Stimulated activated CD8-positive, alpha-beta memory T cell treated with anti-CD3 and anti-CD28 coated beads, Interleukin-2, amount 100 ng/mL, for 1 hour (primary cell): ENCODE measurements at places on chromosomes 3 and 15.

DNA sequence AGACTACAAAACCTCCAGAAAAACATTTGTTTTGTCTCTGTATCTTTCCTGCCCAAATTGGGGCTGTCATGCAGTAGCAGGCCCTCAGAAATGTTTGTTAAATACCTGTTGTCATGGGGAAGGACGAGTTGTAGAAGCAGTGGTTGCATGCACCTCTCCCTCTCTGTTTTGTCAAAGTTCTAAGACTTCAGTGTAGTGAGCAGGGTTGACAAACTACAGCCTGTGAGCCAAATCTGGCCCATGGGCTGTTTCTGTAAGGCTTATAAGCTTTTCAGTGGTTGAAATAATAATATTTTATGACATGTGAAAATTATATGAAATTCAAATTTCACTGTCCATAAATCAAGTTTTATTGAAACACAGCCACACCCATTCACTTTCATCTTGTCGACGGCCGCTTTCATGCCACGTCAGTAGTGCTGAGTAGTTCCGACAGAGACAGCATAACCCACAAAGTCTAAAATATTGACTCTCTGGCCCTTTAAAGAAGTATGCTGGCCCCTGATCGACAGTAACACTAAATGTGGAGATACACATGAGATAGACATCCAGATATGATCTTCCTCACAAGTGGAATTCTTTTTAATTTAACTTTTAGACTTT is 102.9 kb downstream of the PDZRN3 start:
- DNase-seq, result no peak

- no peak for DNase-seq
Observed at GRCh38 chr15:88476635-88477060, 9.1 kb downstream of the MRPS11 start.

- DNase-seq, result peak; percentile 21
Observed at GRCh38 chr15:63860155-63860554, 26.4 kb upstream of the HERC1 start.

- no peak for DNase-seq
Observed at GRCh38 chr3:64104691-64105111, 81.4 kb upstream of the PSMD6 start.

GRCh38 chr3:36172699-36173098 is 207.6 kb upstream of the STAC start:
- no peak for DNase-seq

- peak; percentile 8 for DNase-seq
Observed at GRCh38 chr15:93047621-93048425, 41.2 kb downstream of the RGMA start.

- DNase-seq, result no peak
Observed at GRCh38 chr3:196444500-196444894, 12.3 kb upstream of the UBXN7 start.

GRCh38 chr15:98904544-98904943 is 103.0 kb downstream of the PGPEP1L start:
- no peak for DNase-seq

DNA sequence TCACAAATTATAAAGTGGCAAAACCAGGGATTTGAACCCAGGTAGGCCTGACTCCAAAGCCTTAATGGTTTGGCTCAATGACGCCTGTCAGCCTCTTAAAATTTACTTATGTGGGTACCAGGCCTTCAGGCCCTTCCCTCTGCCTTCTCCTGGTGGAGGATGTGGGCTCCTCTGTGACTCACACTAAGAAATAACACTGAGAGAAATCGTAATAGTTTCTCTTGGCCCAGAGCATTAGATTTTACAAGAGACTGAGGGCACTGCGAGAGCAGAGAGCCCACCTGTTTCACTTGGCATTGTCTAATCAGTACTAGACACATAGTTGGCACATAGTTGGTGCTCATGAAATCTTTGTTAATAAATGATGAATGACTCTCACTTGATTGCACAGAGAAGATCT is 505.2 kb downstream of the SHQ1 start:
- DNase-seq, result no peak

DNA sequence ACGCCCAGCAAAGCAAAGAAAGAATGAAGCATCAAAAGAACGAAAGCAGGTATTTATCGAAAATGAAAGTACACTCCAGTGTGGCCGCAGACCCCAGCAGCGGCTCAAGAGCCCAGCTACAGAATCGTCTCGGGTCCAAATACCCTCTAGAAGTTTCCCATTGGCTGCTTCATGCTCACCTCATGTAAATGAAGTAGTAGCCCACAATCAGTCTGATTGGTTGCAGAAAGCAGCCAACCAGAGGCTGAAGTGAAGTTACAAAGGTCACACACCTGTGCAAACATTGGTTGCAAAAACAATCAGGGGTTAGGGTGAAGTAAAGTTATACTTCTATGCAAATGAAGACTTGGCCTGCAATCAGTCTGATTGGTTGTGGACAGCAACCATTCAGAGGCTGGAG is 32.0 kb downstream of the SV2B start:
- DNase-seq, result no peak

DNA sequence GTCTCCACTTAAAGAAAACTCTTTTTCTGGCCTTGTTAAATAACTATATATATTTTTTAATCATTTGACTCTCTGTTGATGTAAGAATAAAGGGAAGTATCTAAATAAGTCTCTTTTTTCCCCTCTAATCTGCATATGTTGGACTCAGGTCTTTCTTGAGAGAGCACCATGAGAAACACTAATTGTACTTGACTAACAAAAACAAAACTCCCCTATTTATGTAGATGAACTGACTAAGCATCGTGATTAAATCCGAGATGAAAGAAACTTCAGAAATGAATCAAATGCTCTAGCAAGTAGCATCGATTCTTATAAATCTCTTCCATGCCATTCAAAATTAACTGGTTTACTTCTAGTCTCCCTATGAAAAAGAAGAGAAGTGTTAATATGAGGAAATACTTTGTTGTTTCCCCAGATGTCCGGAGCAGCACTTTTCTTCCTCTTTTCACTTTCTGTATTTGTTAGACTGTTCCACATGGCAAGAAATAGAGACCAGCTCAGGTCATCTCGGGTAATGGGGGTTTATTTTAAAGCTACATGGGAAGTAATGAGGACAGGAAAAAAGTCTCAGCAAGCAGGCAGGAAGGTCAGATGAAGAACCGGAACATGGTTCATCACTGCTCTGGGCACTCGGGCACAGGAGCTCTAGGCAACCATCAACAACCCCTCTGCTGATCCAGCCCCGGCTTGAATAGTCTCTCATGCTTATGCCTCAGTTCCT is 288.3 kb downstream of the CNTN6 start:
- DNase-seq, result no peak

GRCh38 chr3:100155128-100155527 is 40.8 kb upstream of the FILIP1L start:
- no peak for DNase-seq

- DNase-seq, result no peak
Observed at GRCh38 chr15:80744826-80745225, 34.3 kb upstream of the CEMIP start.

- no peak for DNase-seq
Observed at GRCh38 chr15:89483079-89483478, 13.3 kb downstream of the RHCG start.

- DNase-seq, result no peak
Observed at GRCh38 chr15:86876387-86876944, 796.8 kb downstream of the AGBL1 start.

- no peak for DNase-seq
Observed at GRCh38 chr3:31102196-31102879, 207.9 kb upstream of the GADL1 start.

DNA sequence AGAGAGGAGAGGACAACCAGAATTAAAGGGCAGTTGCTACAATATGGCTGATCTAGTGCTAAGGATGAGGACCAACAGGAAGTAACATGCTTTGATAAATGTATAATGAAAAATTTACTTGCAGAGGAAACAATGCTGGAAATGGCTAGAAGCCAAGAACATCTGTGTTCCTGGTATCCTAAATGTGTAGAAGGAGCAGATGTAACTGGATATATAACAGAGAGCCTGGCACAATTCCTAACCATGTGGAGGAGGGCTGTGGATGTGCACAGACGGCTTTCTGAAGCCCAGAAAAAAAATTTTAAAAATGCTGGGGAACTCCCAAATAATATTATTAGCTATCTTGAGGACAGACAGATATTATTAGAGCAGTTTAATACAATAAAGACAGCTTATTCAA is 159.4 kb upstream of the GBE1 start:
- no peak for DNase-seq

DNA sequence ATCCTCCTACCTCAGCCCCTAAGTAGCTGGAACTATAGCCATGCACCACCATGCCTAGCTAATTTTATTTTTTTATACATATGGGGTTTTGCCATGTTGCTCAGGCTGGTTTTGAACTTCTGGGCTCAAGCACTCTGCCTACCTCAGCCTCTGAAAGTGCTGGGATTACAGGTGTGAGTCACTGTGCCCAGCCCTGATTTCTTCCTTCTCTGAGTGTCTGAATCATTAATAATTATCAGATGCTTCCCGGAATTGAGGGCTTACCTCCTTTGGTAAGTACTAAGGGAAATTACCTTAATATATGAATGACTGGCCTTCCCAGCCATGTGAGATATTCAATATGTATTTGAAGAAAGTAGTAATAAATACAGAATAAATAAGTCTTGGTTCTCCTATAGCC is 7.2 kb downstream of the CLPX start:
- no peak for DNase-seq

GRCh38 chr3:169760479-169760878 is 4.4 kb downstream of the TERC start:
- no peak for DNase-seq

- no peak for DNase-seq
Observed at GRCh38 chr3:27504749-27505148, 20.6 kb upstream of the SLC4A7 start.

- DNase-seq, result no peak
Observed at GRCh38 chr3:69178838-69179739, 56.7 kb upstream of the LMOD3 start.

GRCh38 chr15:45347033-45347432 is 31.3 kb downstream of the GATM start:
- no peak for DNase-seq

- DNase-seq, result no peak
Observed at GRCh38 chr15:39327005-39327730, 253.7 kb upstream of the THBS1 start.

DNA sequence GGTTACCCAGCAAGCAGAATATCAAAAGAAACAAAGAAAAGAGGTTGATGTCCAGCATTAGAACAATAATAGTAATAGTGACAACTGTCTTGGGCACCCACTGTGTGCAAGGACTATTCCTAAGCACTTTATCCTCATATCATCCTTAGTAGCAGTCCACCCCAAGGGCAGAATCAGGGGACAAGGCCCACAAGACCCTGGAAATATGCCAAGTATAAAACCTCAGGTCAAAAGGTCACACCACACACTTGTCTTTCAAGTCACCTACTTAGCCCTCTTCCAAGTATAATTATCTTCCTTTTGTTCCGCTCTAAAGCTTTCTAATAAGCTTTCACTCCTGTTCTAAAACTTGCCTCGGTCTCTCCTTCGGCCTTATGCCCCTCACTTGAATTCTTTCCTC is 124.0 kb upstream of the STT3B start:
- DNase-seq, result no peak

DNA sequence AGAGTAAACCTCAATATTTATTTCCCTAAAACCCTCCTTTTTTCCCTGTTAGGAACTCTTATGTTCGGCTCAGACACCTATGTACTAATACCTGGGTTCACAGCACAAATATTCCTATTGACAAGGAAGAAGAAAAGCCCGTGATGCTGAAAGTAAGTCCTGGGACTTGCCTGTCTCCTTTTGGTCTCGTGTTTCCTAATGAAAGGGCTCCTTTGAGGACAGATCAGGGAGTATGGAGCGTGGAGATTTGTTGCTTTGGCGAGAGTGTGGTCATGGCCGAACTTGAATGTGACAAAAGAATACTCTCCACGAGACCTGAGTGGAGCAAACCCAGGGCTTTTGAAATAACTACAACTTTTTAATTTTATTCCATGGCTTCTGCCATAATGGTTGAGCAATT is 167.8 kb downstream of the ITPR1 start:
- no peak for DNase-seq

DNA sequence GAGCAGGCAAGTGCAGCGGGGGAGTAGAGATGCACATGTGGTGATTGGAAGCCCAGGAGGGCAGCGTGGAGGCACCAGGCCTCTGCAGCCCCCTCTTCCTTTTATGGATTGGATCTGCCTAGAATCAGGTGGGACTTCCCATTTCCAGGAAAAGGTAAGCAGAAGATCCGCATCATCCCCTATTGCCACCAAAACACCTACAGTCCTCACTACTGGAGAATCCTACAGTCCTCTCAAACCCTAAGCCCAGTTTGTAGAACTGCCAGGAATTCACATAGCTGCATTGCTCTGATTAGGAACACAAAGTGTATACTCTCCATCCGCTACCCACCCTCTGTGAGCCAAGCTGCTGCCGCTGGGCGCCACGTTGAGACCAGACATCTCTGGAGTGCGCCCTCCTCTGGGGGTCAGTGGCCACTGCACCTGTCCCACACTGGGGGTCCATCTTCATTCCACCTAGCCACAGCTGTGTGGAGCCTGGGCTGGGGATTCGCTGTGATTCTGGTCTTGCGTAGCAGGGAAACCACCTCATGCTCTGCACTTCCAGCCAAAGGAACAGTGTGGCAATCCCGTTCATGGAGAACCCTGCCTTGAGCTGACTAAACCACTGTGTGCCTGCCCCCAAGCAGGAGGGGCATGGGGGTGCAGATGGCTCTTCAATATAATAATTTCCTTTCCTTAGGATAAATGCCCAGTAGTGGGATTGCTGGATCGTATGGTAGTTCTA is 88.9 kb upstream of the PTX3 start:
- DNase-seq, result no peak

GRCh38 chr3:57918123-57918837 is 89.9 kb upstream of the FLNB start:
- no peak for DNase-seq

GRCh38 chr15:56978898-56979662 is 60.6 kb downstream of the TCF12 start:
- no peak for DNase-seq

DNA sequence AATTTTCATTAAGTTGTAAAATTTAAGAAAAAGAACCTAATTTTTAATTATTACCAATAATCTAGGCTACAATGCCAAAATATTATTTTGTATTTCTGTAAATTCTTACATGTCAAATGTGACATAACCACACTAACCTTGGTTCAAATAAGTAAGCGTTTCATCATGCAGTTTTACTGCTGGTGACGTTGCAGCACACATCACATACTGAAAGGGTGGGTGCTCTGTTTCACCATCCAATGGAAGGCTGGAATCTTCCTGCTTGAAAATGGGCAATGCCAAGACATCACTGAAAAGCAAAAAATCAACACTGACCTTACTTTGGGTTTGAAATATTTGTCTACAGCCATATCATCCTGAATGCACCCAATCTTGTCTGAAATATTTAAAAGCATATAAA is 14.8 kb downstream of the UBP1 start:
- DNase-seq, result no peak
